T-helper 1 cell (primary cell): ENCODE measurements at places on chromosomes 2 and 18.

DNA sequence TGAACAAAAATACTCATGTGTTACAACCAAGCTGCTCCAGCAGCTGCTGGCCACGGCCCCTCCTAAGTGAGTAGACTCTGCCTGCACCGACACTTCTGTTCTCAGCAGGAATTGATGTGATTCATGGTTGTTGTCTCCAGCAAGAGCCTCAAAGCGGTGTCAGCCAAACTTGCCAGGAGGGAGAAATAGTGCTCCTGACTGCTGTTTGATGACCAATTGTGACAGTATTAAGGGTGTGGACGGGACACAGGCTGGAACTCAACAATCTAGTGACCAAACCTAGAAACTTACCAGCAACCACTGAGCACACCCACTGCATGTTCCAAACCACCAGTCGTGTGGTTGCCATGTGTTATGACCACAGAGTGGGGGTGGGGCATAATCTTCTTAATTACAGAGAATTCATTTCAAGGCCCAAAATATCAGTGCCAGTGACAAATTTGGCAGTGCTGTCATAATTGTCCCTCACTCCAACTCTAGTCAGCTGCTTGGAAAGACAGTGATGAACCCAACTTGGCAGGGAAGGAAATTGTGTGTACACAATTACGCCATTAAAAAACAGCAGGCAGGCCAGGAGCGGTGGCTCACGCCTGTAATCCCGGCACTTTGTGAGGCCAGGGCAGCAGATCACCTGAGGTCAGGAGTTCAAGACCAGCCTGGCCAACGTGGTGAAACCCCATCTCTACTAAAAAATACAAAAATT, 30.4 kb downstream of the FBLN7 start:
- DNase-seq = no peak

GRCh38 chr2:48984922-48985321, 169.4 kb downstream of the FSHR start:
- DNase-seq = no peak

GRCh38 chr2:18959952-18960717, 370.8 kb upstream of the NT5C1B start:
- no peak for DNase-seq

DNA sequence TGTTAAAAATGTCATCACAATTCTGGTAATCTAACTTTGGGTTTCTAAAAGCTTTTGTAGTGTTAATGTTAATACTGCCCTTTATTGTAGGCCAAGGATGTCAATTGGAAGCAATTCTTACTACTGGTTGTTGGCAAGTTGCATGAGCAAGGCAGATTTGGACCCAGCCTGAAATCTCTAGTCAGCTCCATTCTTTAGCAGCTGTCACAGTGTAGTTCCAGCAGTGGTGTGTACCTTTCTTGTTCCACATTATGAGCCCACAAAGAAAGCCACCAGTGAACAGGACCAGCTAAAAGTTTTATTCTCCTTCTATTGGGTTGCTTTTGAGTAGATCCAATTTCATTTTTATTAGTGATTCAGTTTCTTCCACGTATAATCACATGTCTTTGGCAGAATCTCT, 133.8 kb downstream of the CAMKMT start:
- DNase-seq = no peak

GRCh38 chr18:36083729-36084128, 16.4 kb upstream of the RPRD1A start:
- DNase-seq = no peak

DNA sequence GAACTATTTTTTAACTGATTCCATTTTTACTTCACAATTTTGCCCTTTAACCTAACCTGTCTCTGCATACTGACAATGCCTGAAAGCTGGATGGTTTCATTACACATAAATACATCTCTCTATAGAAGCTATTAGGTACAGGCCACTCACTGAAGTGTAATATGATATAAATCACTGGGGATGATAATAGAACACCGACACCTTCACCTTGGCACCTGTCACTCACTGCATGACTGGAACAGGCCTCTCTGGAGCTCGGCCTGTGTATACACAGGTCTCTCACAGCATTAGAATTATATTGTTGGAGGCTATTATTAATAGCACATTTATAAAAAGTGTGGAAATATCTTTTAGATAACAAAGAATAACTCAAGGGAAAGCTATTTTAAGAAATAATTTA, 138.2 kb downstream of the TMEM131 start:
- DNase-seq = no peak

DNA sequence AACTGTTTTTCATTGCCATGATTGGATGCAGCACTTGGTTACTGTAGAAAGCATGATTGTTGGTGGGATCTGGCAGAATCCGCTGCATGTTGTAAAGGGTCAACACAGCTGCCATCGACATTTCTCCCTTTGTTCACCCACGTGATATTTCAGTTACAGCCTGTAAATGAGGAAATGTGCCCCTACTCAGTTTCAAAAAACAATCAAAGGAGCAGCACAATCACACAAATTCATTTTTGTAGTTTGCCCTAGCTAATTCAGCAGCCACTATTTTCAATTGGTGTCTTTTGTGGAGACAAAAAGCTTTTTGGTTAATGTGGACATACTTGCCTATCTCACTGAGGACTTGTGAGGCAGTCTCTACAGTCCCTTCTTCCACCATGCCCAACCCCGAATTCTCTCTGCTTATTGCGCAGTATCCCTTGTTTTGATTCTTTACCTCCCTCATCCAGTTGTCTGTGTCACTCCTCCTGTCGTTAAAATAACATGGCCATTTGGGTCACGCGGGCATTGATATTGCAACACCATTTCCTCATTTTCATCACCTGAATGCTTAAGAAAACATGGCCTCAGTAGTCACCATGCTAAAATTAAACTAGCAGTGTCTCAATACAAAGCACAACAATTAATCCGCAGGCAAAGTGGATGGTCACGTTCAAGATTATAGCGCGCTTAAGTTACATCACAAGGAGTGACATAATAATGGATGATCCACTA, 6.4 kb upstream of the PROC start:
- DNase-seq = no peak

DNA sequence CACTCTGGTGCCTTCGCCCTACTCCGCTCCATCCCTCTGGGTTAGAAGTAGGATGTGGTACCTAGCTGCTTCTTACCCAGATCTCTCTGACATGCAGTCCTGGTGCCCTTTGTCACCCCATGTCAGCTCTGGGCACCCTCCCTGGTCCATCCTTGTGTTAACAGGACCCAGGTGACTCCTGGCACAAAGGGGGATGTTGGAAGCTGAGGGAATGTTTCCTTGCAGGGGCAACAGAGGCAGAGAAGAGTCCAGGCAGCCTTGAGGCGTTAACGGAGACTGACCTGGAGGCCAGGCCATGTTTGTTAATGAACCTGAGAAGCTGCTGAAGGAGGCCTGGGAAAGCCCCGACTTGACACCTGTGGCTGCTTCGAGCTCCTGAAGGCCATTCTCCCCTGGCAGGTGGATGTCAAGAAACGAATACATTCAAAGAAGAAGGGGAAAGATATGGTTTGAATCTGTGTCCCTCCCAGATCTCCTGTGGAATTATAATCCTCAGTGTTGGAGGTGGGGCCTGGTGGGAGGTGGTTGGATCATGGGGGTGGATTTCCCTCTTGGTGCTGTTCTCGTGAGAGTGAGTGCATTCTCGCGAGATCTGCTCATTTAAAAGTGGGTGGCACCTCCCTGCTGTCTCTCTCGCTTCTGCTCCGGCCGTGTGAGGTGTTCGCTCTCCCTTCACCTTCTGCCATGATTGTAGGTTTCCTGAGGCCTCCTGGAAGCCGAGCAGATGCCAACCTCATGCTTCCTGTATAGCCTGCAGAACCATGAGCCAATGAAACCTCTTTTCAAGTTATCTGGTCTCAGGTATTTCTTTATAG, 31.4 kb downstream of the NPPC start:
- no peak for DNase-seq

- DNase-seq = no peak
Measured at GRCh38 chr2:20429528-20429927, 17.3 kb upstream of the RHOB start.

- no peak for DNase-seq
Measured at GRCh38 chr2:161005170-161005569, 155.1 kb upstream of the TANK start.
